ENCODE measurements at places on chromosomes 3 and 15.

- DNase-seq: no peak
Observed at GRCh38 chr15:83653288-83653638, 660 bp upstream of the ADAMTSL3 start.

DNA sequence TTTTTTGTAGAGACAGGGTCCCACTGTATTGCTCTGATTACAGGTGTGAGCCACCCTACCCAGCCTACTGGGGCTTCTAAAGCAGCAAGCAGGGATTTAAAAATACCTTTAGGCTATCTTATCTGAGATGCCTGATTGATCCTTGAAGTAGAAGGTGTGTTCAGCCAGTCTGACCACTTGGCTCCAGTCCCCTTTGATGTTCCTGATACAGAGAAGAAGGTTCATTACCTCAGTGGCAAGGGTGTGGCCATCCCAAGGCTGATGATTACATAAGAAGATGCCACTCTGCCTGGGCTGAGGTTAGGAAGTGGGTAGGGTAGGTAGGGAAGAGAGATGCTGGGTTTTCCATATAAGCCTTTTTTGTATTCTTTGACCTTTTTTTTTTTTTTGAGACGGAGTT, 11.2 kb upstream of the DCAF1 start:
- no peak for DNase-seq

GRCh38 chr3:179166561-179167201, 18.5 kb downstream of the PIK3CA start:
- DNase-seq: no peak

- DNase-seq: no peak
Observed at GRCh38 chr3:139465636-139466035, 10.7 kb downstream of the RBP2 start.

GRCh38 chr3:155504682-155505081, 211.2 kb upstream of the STRIT1 start:
- DNase-seq: peak; percentile 86

- DNase-seq: no peak
Observed at GRCh38 chr15:61558172-61559136, 329.4 kb upstream of the RORA start.

DNA sequence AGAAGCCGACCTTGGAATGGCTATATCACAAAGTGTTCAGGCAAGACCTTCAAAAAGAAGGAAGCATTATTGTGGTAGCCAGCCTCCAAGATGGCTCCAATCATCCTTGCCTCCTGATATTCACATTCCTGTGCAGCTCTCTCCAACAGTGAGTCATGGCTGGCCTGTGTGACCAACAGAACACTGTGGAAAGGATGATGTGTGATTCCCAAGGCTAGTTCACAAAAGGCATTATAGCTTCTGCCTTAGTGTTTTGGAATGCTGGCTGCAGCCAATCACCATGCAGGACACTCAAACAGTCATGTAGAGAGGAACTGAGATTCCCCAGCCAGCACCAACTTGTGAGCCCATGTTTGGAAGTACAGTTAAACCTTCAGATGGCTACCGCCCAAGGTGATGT, 102.6 kb downstream of the EFL1 start:
- no peak for DNase-seq

DNA sequence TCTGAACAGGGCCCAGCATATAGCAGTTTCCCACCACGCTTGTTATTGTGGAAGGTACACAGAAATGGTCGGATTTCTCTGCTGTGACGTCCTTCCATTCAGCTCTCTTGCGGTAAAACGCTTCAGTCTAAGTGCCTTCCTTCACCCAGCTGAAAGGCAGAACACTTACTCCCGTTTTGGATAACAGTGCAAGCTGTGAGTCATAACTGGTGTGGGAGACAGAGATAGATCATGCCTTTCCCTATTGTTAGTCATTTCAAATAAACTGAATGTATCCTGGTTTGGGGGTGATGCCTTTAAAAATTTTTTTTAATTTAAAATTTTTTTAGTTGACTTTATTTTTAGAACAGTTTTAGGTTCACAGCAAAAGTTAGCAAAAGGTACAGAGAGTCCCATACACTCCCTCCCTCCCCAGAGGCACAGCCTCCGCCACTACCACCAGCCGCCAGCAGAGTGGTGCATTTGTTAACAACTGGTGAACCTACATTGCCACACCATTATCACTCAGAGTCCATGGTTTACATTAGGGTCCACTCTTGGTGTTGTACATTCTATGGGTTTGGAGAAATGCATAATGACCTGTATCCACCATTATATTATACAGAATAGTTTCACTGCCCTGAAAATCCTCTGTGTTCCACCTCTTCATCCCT, 94.9 kb upstream of the NSMCE3 start:
- DNase-seq: no peak

DNA sequence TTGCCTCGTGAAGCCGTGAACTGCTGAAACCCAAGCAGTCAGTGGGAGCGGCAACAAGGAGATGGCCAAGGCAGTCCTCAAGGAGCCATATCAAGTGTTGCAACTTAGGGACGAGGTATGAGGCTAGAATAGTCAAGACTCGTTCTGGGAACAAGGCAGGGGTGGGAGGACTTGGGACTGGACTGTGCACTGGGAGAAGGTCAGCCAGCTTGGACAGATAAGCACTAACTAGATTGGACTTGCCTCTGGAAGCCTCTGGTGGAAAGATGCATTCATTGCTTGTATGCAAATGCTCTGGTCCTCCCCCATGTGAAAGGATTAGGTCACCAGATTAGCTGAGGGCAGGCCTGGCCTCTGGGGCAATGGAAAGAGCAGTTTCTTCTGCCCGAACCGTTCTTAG, 123.3 kb upstream of the CTNNB1 start:
- no peak for DNase-seq

- no peak for DNase-seq
Observed at GRCh38 chr3:182241196-182241765, 529.6 kb downstream of the SOX2 start.

DNA sequence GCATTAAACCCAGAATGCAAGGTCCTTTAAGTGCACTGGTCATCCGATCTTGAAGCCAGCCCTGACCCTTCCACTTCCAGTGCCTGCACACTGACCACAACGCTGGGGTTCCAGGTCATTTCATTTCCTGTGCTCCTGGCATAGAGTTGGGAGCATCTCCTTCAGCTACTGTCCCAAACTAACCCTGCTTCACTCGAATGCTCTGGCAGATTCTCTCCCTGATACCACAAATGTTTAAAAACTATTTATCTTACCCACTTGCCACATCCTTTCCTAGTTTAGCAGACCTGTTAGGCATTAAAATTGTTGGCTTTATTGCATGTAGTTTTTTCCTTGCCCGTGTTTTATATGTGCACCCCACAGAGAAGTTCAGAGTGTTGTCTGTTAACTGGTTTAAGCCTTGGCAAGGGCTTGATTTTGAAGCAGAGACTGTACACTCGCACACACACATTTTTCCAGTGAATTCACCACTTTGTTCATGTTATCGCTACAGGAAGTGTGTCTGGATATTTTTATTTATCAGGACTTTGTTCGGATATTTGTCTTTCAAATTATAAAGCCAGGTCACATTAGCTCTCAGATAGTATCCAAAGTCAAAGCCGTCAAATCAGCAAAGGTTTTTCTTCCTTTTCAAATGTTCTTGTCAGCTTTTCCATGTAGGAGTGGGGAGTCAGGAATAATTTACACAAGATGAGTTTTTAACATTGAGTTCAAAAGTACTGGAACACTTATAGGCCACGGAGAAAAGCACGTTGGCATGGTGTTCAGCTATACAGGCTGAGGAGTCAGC, 77.3 kb downstream of the ABI3BP start:
- DNase-seq: no peak

- no peak for DNase-seq
Observed at GRCh38 chr3:148583793-148584192, 113.9 kb upstream of the AGTR1 start.

- no peak for DNase-seq
Observed at GRCh38 chr15:76663529-76663928, 241.6 kb downstream of the SCAPER start.

DNA sequence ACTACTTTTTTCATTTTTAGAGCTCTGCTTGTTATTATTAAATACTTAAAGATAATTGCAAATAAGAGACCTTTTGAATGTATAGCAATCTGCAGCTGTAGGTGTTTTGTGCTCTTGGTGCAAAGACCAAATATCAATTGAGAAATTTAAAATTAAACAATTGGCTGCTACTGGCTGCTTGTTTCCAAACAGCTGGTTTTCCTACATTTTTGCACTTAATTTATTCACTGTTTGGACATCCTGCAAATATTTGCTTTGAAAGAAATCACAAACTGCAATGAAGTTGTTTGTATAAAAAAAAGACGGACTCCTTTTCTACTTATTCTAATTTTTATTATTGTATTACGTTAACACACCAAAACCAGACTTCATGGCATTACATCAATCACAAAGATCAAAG, 35.6 kb downstream of the MED12L start:
- DNase-seq: no peak
